Mesenchymal stem cell (in vitro differentiated cells and primary cell): ENCODE measurements at places on chromosomes 2 and 18.

- peak; percentile 95 for DNase-seq
These were observed 19.1 kb downstream of the MXD1 start for GRCh38 chr2:69933839-69934613.

DNA sequence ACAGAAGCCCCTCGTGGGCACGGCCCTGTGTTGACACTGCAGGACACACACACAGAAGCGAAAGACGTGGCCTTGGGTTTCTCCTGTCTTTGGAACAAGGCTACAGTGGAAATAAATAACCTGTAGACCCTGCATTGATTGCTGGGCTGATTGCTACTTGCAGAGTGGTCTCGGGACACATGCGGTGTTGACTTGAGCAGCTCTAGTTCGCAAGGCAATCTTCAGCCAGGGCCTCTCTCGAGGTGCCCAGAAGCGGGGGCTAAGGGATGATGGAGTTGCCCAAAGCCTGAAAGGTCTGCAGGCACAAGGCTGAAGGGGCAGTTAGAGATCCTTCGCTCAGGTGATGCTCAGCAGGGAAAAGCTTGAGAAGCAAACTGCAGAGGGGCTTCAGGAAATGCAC lies 180.3 kb downstream of the SEPTIN10 start:
- DNase-seq = no peak

DNA sequence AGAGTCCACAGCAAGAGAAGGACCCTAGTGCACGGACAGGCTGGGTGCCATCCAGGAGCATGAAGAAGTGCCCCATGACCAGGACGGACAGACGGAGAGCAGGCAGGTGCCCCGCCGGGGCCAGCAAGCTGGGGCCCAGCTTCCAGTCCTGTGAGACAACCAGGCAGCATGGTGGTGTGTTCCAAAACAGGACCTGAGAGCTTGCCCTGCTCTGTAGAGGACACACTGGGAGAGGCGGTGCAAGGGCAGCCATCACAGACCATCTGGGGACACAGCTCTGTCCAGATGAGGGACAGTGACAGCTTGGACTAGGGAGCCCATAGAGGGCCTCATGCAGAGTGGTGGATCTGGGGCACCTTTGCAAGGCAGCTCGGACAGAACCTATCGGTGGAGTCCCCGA lies 279.8 kb downstream of the EIPR1 start:
- no peak for DNase-seq

- no peak for DNase-seq
These were observed 107.4 kb upstream of the ID2 start for GRCh38 chr2:8574196-8575037.

GRCh38 chr2:118576109-118576855 lies 271.2 kb downstream of the EN1 start:
- DNase-seq = no peak

GRCh38 chr2:96202152-96202854 lies 6.3 kb downstream of the STARD7 start:
- DNase-seq = no peak

GRCh38 chr2:62334440-62335058 lies 138.6 kb downstream of the B3GNT2 start:
- DNase-seq = no peak

DNA sequence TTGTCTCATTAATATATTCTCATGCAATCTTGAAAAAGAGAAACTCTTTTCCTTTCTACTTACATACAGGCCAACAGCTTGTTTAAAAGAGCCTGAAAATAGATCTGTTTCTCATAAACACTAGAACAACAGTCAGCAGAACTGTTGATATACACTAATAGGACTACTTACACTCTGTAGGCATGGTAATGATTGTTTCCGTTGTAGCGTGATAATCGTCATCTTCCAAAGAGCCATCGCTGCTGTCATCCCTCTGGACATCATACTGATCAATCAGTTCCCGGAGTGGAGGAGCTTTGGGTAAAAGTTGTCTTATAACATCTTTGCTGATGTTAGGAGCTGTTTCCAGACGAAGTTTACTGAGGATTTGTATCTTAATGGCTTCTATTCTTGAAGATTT lies 476 bp downstream of the MSTN start:
- DNase-seq = no peak

GRCh38 chr18:13369756-13370510 lies 151.4 kb downstream of the LDLRAD4 start:
- DNase-seq = no peak

- no peak for DNase-seq
These were observed 4.7 kb downstream of the TYMS start for GRCh38 chr18:662197-662596.

GRCh38 chr2:118255301-118255700 lies 167.0 kb downstream of the INSIG2 start:
- no peak for DNase-seq

DNA sequence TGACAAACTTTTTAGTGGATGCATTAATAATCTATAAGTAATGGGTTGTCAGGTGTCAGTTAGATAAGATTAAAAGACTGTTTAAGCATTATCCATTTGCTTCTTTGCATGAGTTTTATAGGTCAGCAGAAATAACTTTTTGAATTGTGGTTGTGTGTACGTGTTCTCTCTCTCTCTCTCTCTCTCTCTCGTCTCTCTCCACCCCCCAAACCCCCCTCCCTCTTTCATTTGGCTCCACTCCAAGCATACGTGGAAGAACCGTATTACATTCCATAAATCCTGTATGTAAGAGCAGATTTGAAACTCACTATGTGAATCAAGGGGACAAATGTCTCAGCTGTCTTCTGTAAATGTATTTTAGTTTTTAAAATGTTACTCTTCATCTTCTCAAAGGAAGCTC lies 120.2 kb downstream of the MEIS1 start:
- DNase-seq = peak; percentile 42

GRCh38 chr2:145909766-145910165 lies 1389.8 kb upstream of the ZEB2 start:
- no peak for DNase-seq

- no peak for DNase-seq
These were observed 909 bp downstream of the NFATC1 start for GRCh38 chr18:79396431-79397246.

DNA sequence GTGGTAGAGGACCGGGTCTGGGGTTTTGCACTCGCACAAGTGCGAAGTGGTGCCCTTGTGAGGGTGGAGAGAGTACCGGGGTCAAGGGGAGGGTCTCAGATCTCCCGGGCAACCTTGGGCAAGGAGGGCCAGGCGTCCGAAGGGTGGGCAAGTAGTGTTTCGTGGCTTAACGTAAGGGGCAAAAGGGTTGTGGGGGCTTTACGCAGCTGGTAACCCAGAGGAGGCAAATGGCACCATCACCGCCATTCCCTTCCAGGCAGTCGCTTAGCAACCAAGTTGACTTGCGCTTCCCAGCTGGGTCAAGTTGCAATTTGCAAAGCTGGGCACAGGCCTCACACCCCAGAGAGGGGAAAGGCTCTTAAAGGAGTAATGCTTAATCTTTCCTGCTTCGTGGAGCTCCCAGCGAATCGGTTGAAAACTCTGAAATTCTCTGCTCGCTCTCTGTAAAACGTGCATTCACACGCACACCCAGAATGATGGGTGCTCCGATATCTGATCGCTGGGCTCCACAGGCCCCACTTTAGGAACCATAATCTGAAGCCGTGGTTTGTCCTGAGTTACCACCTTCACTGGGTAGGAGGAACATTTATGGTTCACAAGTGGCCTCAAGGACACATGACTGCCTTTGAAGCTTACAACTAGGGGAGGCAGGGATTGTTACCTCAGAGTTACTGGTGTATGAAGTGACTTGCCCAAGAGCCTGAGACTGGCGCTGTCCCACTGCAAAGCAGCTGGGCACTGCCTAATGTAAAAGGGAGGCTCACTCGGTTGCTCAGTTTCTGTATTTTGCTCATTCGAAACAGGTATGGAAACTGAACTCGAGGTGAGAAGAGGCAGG lies 127.9 kb downstream of the UXS1 start:
- DNase-seq = no peak

DNA sequence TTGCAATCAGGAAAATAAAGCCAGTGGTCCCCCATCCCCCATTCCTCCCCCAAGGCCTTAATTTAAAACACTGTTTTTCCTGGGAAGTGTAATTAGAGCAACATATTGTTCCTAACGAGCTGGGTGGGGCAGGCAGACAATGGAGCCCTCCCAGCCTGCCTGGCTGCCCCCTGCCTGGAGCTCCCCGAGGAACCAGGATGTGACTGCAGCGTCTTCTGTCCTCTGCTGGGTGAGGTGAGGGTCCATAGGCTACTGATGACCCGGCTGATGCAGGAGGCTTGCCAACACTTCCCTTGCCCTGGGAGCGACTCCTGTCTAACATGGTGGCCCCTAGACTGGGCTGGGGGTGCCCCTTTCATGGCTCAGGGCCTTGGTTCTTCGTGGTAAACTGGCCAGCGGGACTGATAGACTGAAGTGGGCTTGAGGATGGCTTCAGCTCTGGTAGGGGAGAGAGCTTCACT lies 152.4 kb downstream of the DYSF start:
- no peak for DNase-seq

GRCh38 chr2:118223511-118223991 lies 135.3 kb downstream of the INSIG2 start:
- DNase-seq = peak; percentile 2

DNA sequence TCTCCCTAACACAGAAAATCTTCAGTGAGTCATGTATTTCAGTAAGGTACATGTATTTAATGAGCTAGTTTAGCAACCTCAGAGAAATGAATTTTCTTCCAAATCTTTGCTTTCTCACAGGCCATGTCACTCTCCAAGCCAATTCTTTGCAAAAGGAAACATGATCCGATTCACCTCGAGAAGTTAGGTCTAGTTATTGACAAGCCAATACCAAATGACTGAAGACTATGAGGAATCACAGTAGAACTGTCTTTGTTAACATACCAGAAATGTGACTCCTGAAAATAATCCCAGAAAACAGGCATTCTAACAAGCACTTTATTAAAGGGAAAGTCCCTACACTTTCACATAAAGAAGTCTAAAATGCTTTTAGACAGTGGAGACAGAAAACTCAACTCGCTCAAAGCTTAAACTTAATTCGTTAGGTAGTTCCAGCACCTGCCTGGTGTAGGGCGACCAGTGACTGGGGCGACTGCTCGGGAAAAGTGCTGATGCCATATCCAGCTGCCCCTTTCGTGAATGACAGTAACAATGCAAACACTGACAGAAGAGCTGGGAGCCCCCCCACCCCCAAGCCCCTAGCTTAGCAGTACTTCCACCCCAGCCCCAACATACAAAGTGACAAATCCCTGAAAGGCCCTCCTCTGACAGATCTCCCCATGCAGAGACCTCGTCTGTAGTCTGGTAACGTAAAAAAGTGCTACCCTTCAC lies 1.8 kb downstream of the MEMO1 start:
- DNase-seq = peak; percentile 60

DNA sequence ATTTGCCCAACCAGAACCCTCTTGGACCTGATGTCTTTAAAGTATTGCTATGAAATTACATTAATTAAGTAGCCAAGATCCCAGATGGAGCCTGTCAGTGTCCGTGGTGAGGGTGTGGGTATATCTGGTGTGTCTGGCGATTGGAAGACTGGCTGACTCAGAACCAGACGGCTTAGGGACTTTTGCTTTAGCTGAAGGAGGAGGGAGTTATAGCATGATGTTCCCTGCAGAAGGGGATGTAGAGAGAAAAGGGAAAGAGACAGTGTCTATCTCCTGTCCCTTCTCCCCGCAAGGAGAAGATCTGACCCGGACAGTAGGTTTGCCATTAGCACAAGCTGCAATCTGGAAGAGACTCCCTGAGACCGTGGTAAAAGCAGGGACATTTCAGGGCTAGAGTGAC lies 60.6 kb downstream of the POU3F3 start:
- no peak for DNase-seq

DNA sequence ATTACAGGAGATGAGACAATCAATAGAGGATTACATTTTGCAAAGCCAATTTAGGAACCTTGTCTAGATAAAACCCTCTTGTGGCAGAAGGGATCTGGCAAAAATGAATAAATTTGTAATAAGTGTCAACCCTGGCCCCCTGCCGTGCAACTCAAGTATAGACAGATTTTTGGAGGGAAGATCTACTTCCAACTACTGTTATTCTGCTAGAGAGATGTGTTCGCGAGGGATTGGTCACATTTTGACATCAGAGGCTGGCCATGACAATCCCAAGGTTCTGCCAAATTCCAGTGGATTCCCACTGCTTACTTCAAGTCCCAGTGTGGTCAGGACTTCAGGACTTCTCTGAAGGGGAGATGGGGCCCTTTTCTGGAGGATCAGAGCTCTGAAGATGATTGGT lies 192.6 kb downstream of the SH3RF3 start:
- DNase-seq = no peak

DNA sequence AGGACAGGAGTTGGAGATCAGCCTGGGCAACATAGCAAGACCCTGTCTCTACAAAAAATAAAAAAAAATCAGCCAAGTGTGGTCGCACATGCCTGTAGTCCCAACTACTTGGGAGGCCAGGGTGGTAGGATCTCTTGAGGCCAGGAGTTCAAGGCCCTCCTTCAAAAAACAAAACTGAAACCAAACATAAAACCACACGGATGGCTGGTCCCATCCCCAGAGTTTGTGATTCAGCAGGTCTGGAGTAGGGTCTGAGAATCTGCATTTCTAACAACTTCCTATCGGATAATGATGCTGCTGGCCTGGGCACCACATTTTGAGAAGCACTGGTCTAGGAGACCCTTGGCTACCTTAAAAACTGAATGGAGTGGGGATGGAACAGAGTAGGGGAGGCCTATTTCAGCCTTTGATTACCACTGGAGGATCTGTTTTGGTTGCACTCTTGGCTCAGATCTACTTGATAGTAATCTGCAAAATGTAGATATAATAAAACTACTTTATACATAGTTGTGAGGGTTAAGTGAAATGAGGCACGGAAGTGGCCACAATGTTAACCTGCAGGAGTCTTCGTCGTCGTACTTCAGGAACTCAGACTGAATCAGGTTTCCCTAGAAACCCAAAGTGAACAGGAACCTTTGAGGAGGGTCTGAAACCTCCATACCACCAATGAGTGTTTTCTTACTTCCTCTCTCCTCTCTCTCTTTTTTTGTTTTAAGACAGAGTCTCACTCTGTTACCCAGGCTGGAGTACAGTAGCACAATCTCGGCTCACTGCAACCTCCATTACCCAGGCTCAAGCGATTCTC lies 25.5 kb upstream of the NFE2L2 start:
- DNase-seq = no peak

DNA sequence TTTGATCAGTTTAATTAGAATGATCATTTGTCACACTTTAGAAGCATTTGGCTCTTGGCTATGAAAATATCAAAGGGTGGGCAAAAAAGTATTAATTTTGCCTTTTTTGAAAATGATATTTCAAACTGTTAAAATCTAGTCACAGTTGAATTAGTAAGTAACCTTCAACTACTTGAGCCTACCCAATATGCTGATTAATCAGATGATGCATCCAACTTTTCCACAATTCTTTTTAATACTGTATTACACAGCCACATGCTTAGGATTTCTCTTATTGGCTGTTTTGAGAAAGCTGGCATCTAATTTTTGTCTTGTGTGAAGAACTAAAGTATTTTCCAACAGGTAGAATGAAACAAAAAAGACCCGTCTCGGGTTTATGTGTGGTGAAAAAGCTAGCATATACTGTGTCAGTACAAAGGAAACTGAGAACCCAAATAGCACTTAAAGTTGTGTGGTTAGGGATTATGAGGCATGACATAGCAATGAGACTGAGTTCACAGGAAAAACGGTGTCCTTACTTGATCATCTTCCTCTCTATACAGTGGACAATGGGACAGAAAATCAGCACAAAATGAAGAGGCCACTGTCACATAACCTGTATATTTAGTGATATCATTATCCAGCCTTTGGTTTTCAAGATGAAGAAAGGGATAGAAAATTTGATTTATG lies 11.7 kb downstream of the OSBPL6 start:
- peak; percentile 82 for DNase-seq

GRCh38 chr2:98334439-98335078 lies 11.7 kb upstream of the CNGA3 start:
- DNase-seq = peak; percentile 63

- no peak for DNase-seq
These were observed 12.8 kb downstream of the TANK start for GRCh38 chr2:161172901-161173540.
